Activated CD8-positive, alpha-beta memory T cell treated with anti-CD3 and anti-CD28 coated beads, Interleukin-2, amount 10 ng/mL, durations not matched to agents 7 days and 5 days (primary cell): ENCODE measurements at places on chromosomes 7 and 10. TPM values are rescaled to one million over a fixed set of nuclear protein-coding genes. Genes with fewer than 3 reads are reported as not detected.

NPC1L1 gene
- total RNA-seq = not detected

GRCh38 chr10:26857991-26858706 is 2.6 kb downstream of the ABI1 start:
- peaks cover 2% of the 10 kb centered on the region for H3K27me3 ChIP-seq
- H3K4me3 ChIP-seq = peak overlapping the region; percentile 84
- peak overlapping the region; percentile 99 for H3K27ac ChIP-seq
- H3K36me3 ChIP-seq = peaks cover 12% of the 10 kb centered on the region

- no peaks in the 10 kb centered on the region for H3K27me3 ChIP-seq
- H3K36me3 ChIP-seq = no peaks in the 10 kb centered on the region
- H3K27ac ChIP-seq = no peak overlapping the region
- no peaks in the 10 kb centered on the region for H3K4me1 ChIP-seq
- DNase-seq = no peak
Observed at GRCh38 chr7:71769326-71769725, 637.4 kb downstream of the GALNT17 start.

DNA sequence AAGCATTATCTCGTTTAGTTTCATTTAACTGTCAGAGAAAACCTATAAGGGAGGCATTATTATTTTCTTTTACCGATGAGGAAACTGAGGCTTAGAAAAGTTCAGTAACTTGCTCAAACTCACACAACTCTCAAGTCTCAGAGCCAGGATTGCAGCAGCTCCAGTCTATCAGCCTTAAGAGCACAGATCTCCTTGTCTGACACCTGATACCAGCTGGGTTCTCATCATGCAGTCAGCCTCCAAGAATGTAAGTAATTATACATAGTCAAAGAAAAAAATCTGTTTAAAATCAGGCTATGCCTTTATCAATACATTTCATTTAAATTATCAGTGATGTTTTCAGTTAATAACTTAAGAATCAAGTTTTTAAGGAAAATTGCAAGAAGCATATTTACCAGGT is 236.6 kb upstream of the TCF7L2 start:
- H3K36me3 ChIP-seq = peaks cover 13% of the 10 kb centered on the region
- no peak overlapping the region for H3K4me3 ChIP-seq
- no peaks in the 10 kb centered on the region for H3K27me3 ChIP-seq
- no peaks in the 10 kb centered on the region for H3K4me1 ChIP-seq
- no peak overlapping the region for H3K27ac ChIP-seq

GRCh38 chr7:157816526-157817250 is 479.9 kb downstream of the DNAJB6 start:
- no peak for DNase-seq
- H3K27ac ChIP-seq = no peak overlapping the region
- no peaks in the 10 kb centered on the region for H3K4me1 ChIP-seq
- no peaks in the 10 kb centered on the region for H3K27me3 ChIP-seq
- no peak overlapping the region for H3K4me3 ChIP-seq
- H3K36me3 ChIP-seq = no peaks in the 10 kb centered on the region

DNA sequence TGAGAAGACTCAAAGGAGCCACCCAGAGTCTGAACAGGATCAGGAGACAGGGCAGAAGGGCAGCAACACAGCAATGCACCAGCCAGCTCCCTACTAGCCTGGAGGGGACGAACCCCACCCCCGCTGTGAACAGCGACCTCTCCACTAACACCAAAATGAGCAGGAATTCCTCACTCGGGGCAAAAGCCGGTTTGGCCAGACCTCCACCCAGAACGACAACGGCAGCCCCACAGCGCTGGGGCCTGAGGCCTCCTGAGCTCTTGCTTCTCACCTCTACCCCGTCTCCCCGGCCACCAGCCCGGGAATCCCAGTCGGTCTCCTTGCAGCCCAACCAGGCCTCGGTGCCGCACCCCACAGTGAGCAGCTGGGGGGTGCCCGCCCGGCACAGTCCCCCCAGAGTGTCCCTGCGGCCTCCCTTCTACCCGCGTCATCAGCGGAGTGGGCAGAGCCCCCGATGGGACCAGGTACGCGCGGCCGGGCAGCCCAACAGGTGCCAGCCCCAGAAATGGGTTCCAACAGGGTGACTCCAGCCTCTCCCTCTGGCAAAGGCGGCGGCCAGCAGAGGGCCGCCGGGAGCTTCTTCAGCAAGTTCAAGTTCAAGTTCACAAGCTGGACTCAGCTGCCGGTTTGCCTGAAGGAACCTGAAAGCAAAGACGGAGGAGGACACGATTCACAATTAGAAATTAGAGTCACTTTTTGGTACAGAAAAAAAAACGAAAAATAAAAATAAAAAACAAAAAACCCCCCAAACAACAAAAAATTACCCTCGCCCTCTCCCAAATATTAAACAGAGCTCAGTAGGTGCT is 129.0 kb downstream of the MARCHF5 start:
- H3K4me1 ChIP-seq = peaks cover 12% of the 10 kb centered on the region
- DNase-seq = no peak
- H3K27ac ChIP-seq = no peak overlapping the region

DNA sequence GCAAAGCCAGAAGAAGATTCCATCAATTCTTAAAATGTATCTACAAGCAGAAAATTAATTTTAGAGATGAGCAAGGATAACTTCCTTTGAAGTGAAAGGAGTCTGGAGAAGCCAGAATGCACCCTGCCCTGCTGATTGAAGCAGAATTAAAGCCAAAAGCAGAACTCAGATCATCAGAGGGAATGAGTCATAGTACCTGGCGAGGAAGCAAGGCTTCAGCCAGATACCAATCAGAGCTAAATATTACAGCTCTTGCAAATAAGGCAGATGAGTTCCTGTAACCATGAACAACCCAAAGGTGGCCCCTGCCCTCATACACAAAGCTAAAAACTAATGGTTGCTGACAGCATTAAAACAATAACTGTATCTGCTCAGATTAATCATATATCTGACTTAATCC is 10.4 kb downstream of the HTR7 start:
- peaks cover 16% of the 10 kb centered on the region for H3K36me3 ChIP-seq
- H3K4me3 ChIP-seq = no peak overlapping the region
- peaks cover 17% of the 10 kb centered on the region for H3K4me1 ChIP-seq
- peaks cover 34% of the 10 kb centered on the region for H3K27me3 ChIP-seq
- H3K27ac ChIP-seq = no peak overlapping the region

PIK3AP1 gene
- 8.7 TPM for total RNA-seq

DNA sequence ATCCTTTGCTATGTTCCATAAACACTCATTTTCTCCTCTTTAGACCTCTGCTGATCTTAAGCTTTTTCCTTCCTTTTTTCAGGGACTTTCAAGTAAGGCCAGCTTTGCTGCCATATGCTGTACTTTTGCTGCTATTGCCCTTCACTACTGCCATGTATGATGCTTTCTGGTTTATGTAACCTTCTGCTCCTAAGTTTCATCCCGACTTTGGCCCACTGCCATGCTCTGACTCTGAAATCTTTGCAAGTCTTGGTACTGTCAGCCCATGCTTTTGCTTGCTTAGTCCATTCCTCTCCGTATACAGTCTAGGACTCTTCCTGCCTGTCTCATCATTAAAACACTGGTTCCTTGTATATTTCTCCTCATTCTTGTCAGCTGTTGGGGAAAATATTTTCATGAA is 152.4 kb downstream of the RNF133 start:
- no peak for DNase-seq
- no peaks in the 10 kb centered on the region for H3K27me3 ChIP-seq
- no peaks in the 10 kb centered on the region for H3K4me1 ChIP-seq

DNA sequence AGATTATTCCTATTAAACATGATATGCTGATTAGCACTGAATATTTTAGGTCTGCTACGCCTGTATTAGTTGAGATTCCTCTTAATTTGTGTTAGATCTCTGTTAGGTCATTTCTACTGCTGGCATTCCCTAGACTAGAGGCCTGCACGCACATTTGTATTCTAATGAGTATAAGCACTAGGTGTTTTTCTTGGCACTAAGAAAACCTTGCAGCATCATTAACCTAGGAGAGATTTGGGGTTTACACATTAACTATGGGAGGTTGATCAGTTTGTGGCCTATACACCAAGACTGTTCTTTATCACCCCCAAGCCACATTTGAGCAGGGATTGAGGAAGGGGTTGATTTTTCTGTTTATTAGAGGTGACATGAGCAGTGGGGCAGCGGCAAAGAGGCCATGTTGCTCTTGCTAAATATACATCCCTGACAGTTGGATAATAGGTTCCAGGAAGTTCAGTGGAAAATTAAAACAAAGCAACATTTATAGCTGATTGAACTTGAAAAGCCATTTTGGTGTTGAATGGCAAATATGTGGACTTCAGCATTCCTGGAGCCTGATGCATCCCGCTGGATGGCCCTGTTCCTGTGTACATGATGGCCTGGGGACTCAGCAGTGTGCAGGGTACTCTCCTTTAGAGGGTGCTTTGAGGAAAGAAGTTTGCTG is 65.2 kb downstream of the GBF1 start:
- H3K36me3 ChIP-seq = peaks cover 12% of the 10 kb centered on the region
- no peak overlapping the region for H3K27ac ChIP-seq
- H3K4me1 ChIP-seq = peaks cover 26% of the 10 kb centered on the region
- no peak for DNase-seq
- no peak overlapping the region for H3K4me3 ChIP-seq

ATG9B gene
- total RNA-seq = 3.4 TPM

DNA sequence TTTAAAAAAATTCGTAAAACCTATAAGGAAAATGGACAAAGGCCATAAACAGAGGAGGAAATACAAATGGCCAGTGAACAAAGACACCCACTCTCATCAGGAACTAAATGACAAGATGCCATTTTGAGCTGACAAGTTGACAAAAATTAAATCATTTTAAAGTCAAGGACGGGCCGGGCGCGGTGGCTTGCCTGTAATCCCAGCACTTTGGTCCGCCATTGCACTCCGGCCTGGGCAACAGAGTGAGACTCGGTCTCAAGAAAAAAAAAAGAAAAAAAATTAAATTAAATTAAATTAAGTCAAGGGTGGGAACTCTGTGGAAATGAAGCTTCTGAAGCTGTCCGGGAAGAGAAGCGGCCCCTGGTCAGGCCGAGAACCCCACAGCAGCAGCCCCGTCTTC is 1.2 kb upstream of the NOM1 start:
- no peak overlapping the region for H3K27ac ChIP-seq
- H3K27me3 ChIP-seq = peaks cover 33% of the 10 kb centered on the region
- peaks cover 16% of the 10 kb centered on the region for H3K36me3 ChIP-seq
- no peak for DNase-seq

DOCK4 gene
- total RNA-seq = 0.87 TPM

INSIG1 gene
- total RNA-seq = 164 TPM

CFAP70 gene
- 0.80 TPM for total RNA-seq

DNA sequence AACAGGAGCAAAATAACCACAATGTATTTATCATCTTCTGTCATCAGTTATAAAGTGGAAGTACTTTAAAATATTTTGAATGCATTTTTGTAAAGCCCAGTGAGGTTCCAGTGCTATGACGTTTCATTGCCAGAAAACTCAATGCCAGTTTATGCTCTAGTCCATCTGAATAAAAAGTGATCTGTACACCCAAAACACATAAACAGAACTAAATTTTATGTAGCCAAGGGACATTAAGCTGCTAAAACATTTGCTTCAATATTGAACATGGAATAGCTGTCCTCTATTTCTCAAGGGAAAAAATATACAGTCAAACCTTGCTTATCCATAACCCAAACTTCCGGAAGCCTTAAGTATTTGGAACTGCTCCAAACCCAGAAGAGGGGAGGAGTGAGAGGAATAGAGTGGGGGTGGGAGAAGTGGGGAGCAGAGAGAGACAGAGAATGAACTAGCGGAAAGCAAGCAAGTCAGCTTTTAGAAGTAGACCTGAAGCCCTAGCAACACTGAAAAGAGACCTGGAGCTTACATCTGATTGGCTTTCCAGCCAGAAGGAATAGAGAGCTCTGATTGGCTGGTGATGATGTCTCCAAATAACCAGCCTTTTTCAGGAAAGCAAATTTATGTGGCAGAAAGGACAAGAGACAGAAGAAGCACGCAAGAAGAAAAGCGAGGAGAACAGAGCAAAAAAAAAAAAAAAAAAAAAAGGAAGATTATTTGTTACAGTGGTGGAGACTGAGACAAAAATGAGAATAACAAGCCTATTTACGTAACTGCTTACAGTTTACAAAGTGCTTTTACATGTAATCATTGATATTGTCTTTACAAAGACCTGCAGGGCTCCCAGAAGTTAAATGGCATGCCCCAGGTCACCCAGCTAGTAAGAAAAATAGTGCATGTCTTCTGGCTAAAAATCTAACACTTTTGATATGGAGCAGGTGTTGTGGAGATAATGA is 196.0 kb downstream of the RNLS start:
- peaks cover 21% of the 10 kb centered on the region for H3K36me3 ChIP-seq
- DNase-seq = no peak
- H3K27me3 ChIP-seq = no peaks in the 10 kb centered on the region
- H3K4me1 ChIP-seq = peaks cover 26% of the 10 kb centered on the region

GLI3 gene
- 0.26 TPM for total RNA-seq

COL28A1 gene
- not detected for total RNA-seq

DNA sequence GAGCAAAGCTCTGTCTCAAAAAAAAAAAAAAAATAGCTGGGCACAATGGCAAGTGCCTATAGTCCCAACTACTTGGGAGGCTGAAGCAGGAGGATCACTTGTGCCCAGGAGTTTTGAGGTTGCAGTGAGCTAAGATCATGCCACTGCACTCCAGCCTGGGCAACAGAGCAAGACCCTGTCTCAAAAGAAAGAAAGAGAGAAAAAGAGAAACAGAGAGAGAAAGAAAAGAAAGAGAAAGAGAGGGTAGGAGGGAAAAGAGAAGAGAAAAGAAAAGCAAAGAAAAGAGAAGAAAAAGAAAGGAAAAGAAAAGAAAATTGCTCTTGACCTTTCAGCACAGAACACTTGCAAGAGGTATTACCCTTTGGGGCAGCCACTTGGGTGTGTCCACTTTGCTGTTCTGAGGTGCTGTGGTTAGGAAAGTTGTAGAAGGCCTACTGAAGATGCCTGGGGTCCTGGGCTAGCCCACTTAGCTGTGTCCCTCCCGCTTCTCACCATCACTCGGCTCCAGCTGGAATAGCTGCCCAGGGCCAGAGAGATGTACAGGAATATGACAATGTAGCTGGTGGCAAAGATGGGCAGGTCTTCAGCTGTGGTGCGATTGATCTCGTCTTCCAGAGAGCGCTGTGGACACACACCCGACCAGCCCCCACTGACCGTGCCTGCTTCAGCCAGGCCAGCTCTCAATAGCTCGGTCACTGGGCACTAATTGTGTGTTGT is 5.6 kb downstream of the NPC1L1 start:
- no peaks in the 10 kb centered on the region for H3K4me1 ChIP-seq
- H3K36me3 ChIP-seq = no peaks in the 10 kb centered on the region
- DNase-seq = no peak
- H3K4me3 ChIP-seq = no peak overlapping the region
- no peaks in the 10 kb centered on the region for H3K27me3 ChIP-seq
- H3K27ac ChIP-seq = no peak overlapping the region
